ENCODE measurements at places on chromosomes 6 and 20. TPM values are rescaled to one million over a fixed set of nuclear protein-coding genes. Genes with fewer than 3 reads are reported as not detected.

DNA sequence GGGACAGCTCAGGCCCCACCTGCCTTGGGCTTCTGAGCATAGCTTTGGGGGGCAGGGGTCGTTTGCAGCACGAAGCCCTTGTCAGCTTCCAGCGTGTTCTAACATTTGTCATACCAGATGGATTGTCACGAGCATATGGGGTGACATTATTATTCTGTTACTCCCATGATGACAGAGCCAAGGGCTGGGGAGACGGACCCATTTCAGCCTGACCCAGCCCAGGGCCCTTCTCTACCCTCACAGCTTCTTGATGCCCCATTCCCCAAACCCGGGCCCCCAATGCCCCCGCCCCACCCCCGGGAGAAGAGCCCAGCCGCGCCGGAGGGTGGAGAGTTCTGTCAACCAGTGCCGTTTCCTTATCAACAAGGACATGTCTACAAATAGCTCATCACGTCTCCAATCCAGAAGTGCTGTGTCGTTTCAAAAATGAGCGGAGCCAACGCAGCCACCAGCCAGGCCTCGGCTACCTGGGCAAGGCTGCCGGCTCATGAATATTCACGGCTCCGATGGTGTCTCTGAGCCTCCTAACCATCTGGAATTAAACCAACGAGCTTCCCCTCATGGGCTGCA lies 9.6 kb upstream of the CHRNA4 start:
- no peak for ATAC-seq

DNA sequence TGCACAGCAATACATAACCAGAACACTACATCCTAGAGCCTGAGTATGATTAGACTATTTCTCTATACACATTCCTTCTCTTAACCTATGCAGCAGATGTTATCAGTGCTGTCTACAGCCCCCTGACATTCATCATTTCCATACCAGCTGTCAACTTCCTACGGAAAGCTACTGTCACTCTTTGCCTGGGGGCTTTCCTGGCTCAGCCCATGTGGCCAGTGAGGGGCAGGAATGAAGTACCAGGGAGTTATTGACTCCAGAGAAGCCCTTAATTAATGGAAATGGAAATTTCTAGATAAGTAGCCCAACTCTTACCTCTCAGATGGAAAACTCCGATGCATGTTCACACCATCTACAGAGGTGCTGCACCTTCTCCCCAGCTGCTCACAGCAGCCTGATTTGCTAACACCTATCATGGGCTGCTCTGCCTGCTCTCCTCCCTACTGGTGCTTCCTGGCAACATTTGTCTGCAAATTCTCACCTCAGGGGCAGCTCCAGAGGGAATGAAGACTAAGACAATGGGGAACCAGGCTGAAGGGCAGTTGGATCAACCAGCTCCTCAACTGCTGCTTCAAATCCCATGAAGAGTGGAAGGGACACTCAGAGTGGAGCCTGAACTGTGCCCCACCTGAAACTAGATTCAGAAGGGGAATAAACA lies 59.6 kb downstream of the LINC00237 start:
- ATAC-seq: no peak

DNA sequence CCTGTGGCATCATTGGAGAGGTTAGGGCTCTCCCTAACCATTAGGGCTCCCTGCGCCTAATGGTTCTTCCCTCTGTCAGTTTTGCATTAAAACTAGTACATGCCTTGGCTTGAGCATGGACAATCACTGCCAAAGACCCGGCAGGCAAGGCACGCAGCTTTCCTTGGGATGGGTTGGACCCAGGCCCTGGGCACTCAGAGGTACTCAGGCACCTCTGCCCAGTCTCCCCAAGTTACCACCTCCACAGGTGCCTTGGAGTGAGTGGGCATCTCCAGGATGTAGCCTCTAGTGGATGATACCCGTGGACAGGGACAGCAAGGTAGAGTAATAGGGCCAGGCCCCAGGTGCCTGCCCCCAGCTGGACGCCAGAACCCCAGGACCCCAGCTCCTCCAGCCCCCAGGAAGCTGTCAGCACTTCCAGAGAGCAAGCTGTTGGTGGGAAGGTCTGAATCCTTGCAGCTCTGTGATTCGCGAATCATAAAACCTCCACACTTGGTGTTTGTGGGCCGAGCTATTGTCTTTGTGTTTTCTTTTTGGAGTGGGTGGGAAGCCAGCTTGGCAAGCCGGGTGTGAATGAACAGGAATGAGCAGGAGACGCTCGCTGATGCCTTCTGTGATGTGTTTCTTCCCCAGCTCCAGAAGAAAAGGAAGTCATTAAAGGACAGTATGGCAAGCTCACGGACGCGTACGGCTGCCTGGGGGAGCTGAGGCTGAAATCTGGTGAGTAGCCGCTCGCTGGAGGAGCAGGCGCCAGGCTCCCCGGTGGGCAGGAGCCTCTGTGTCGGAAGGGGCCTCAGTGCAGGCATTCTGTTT lies 35.1 kb downstream of the SYNJ2 start:
- no peak for ATAC-seq

DNA sequence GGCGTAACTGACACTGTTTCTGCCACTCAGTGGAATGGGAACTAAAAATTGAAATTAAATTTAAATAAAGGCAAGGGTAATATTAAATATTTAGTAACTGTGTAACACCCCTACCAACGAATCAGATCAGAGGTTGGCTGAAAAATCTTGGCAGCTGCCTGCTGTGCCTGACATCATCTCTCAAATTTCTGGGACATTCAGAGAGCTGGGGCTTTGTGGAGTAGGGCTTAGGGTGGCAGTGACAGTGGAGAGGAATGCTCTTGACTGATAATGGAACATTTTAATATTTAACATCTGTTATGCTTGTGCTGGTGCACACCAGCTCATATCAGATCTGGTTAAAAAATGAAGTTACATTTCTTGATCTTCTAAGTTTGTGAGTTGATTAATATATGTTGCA lies 62.2 kb downstream of the RFPL4B start:
- ATAC-seq: no peak

TUBB2B gene
- not detected for total RNA-seq

- no peak for ATAC-seq
Observed at GRCh38 chr6:53474010-53474409, 70.9 kb downstream of the GCLC start.

DUSP15 gene
- total RNA-seq: not detected
